ENCODE measurements at places on chromosomes 2 and 18. TPM values are rescaled to one million over a fixed set of nuclear protein-coding genes. Genes with fewer than 3 reads are reported as not detected.
A peak's percentile ranks its signal among the peaks of the same experiment; 100 is the strongest.

- no peak for DNase-seq
Measured at GRCh38 chr2:112529757-112530156, 12.5 kb upstream of the POLR1B start.

DNA sequence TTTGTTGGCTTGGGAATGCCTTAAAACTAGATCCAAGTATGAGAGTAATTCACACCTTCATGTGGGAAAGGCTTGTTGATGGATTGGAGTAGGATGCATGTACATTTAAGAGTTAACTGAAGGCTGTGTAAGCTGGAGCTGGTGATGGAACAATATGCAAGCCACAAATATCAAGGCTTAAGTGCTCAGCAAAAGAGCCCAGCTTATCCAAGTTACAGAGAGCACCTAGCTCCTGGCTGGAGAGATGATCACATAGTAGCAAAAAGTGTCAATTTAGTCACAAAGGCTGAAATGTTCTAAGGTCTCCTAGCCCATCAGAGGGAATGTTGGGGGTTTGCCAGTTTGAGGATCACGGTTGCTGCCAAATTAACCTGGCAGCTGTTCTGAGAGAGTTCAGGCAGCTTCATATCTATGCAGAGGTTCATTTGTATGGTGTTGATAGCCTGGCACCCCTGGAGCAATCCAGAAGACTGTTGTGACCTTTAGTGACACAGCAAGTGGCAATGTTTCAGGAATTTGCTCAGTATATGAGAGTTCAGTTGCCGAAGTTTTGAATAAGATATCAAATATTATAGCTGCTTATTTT, 228.2 kb downstream of the DOK6 start:
- no peak for DNase-seq

DNA sequence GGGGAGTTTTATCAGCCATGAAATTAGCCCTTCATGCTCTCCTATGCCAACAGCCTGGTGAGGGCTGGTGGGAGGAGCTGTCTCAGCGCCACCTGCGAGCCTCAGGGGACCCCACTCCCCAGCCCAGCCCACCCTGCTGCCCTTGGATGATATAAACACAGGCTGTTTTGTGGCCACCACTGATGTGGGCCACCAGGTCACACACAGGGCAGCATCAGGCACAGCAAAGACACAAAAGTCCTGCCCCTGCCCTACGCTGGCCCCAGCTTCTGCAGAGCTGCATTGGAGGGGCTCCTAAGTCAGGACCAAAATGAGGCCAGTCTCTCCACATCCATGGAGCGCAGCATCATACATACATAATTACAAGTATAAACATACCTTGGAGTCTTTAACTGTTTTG, 110.6 kb upstream of the TEX51 start:
- DNase-seq = no peak

DNA sequence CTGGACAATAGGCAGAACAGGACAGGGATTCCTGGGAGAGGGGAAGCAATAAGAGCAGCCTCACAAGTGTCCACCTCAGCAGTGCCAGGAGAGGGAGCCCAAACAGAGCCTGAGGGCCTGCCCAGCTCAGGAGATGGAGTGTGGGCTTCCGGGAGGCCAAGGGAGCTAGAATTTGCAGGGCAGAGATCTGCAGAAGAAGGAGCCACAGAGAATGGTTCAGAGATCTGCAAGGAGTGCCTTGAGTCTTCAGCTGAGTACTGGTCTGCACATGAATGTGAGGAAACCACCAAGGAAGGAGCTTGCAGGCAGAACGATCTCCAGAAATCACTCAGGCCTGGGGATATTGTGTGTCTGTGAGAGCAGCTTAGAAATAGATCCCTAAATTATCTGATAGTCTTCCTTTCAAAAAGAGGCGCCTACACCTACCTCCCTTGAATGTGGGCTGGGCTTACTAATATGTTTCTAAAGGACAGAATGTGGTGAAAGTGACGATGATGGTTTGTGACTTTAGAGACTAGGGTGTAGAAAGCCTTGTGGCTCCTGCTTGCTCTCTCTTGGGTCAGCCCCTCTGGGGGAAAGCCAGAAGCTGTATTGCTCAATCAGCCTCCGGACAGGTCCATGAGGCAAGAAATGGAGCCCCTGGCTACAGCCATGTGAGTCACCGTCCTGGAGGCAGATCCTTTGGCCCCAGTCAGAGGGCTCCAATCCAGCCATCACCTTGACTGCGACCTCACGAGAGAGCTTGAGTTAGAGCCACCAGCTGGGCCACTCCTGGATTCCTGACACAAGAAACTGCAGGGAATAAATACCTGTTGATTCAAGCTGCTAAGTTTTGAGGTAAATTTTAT, 7.6 kb upstream of the LPIN1 start:
- peak; percentile 83 for DNase-seq

DNA sequence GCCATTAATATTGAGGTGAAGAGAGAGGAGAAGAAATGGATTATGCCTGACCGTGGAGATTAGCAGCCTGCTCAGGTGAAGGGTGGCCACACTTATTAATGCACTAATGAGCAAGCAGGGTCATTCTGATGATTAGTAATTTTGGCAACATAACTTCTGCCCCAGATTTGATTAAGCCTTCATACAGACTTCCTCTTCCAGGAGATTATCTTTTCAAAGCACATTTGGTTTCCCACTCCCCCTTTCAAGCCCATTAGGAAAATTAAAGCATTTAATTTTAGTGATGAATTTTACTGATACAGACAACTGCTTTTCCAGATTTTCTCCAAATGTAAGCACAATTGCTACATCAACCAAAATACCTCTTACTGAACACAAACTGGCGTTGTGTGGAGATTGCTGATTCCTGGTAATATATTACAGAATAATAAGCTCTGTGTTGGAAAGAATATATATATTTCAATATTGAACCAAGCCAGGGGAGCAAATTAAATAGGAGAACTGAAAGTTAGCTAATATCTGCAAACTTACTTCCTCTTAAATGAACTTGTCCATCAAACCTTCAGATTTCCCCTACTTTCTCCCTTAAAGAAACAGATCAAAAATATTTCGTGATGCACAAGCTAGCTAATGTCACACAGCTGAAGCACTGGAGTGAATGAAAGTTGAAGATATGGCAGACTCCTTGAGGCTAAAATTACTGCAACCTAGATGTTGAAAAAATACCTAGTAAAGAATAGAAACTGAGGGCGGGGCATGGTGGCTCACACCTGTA, 140.8 kb downstream of the FAM210A start:
- DNase-seq = no peak

DNA sequence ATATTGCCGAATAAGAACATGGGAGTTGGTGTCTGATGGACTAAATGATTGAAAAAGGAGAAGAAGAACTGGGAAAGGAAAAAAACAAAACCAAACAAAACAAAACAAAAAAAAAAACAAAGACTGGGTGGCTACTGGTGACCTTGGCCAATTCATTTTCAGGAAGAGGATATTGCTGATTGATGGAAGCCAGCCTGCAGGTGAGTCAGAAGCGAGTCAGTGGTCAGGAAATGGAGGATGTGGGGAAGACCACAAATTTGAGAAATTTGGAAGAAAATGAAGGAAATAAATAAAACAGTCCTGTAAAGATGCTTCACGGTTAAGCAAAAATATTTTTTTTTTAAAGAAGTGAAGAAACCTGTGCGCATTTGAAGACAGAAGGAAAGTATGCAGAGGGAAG, 296.9 kb downstream of the ZNF521 start:
- DNase-seq = no peak

- DNase-seq = no peak
Measured at GRCh38 chr2:4272261-4272858, 569.0 kb downstream of the DCDC2C start.

GRCh38 chr2:191303140-191304005, 58.2 kb downstream of the MYO1B start:
- DNase-seq = no peak

- DNase-seq = no peak
Measured at GRCh38 chr2:168145011-168145410, 102.4 kb downstream of the STK39 start.

DNA sequence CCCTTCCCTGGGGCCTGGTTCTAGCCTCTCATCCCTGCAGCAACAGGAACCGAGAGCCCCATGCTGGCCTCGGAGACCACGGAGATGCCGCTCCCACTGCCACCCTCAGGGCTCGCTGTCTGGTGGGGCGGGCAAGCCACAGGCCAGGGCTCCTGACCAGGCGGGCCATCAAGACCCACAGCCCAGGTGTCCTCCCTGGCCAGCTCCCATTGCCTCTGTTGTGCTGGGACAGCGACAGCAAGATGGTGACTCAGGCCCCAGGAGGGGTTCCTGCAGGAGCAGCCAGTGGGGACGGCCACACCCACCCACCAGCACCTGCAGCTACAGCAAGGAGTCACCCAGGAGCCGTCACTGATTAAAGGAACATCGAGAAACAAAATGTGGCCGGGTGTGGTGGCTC, 7.4 kb downstream of the KLHL30 start:
- DNase-seq = no peak

DNA sequence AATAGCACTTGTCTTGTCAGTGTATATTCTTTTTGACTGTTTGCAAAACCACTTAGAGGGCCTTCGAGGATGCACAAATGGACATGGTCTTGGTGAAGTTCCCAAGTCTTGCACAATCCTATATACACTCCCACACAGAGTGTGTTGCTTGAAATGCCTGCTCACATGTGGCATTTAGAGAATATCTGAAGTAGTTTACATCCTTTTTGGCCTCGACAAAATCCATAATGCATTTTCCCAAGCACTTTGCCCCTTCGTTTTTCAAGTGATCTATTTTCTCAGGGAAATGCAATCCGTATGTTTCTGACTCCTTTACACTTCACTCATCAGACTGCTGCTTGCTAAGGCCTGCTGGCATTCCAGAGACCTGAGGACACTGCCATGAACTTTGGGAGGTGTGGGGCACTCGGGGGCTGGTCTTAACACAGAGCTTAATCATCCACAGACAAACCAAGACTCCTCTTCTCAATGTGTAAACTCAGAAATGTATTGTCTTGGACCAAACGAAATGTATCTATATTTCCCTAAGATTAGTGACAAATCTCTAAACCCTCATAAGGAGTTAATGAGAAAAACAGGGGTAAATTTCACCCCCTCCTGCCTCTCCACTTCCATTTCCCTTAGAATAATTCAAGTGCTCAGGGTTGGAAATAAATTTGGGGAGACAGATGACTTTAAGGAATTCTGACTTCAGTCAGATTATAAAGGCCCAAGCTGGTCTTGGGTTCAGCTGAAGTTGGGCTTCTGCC, 219.3 kb upstream of the APCDD1 start:
- peak; percentile 81 for DNase-seq

GRCh38 chr2:128643221-128644065, 324.8 kb upstream of the HS6ST1 start:
- DNase-seq = peak; percentile 49

GRCh38 chr2:65527451-65528240, 95.2 kb upstream of the SPRED2 start:
- DNase-seq = no peak

DNA sequence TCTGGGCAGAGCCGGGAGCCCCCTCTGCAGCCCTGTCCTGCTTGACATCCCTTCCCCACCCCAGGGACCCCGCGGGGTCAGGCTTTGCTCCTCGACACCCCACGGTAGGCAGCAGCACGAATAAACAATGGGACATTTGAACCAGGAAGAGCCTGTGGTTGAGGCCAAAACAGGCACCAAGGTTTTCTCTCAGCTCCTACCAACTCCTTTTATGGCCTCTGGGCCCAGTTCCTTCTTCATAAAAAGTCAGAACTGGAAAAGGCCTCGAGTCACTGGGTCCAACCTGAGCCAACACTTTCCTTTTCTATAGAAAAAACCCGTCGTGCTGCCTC, 20.6 kb downstream of the TEX44 start:
- peak; percentile 71 for DNase-seq

GRCh38 chr2:225010804-225011203, 31.5 kb downstream of the DOCK10 start:
- DNase-seq = peak; percentile 85

The MAP4K3 gene
- total RNA-seq = 51.8 TPM

The DSC2 gene
- under 0.01 TPM for total RNA-seq

The ANKRD62 gene
- not detected for total RNA-seq
